Suppressor macrophage treated with lipopolysaccharide for 1 hour (primary cell): ENCODE measurements at places on chromosomes 11 and 22.
A peak's percentile ranks its signal among the peaks of the same experiment; 100 is the strongest.

DNA sequence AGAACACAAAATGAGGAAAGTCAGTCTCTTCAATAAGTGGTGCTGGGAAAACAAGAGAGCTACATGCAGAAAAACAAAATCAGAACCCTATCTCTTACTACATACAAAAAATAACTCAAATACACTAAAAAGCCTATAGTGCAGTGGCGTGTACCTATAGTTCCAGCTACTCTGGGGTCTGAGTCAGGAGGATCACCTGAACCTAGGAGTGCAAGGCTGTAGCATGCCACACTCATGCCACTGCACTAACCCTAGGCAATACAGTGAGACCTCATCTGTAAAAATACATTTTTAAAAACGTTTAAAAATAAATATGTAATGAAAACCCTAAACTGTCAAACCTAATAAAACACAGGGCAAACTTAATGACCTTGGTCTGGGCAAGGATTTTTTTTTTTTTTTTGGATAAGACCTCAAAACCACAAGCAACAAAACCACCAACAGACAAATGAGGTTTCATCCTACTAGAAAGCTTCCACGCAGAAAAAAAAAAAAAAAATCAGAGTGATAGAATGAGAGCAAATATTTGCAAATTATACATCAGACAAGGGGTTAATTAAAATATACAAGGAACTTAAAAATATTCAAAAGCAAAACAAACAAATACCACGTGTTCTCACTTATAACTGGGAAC is 35.2 kb downstream of the XKR3 start:
- no peak for DNase-seq

GRCh38 chr22:23784215-23784732 is 2.5 kb upstream of the SMARCB1 start:
- DNase-seq, result no peak

- DNase-seq, result no peak
Observed at GRCh38 chr11:34826384-34826726, 89.8 kb downstream of the APIP start.

- DNase-seq, result peak; percentile 65
Observed at GRCh38 chr11:68928136-68928880, 24.6 kb downstream of the IGHMBP2 start.

DNA sequence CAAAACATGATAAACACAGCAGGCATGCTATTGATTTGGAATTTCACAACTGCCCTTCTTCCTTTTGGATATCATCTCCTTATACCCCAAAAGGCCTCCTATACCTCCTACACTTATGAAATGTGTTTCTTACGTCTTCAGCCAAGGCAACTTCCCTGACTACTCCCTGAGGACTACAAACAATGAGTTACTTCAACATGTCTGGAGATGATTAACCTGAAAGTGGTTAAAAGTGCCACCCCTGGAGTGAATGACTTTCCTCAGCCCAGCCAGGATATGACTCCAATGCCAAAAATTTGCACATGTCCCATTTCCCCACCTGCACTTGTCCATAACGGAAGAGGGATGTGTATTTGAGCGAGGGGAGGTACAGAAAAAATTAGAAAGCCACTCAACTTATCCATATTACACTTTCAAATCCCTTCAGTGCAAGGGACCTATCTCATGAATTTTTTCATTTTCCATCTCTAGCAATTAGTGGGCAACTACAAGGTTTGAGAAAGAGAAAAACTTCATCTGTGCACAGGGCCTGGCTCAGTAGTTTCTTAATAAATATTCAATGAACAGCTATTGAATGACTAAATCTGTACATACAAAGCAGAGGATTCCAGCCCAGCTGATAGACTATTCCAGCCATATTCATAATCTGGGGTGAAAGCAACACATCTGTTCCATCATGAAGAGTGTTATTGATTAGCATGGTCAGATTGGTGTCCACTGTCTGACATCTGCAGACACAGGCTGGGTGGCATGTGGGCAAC is 36.8 kb downstream of the KIRREL3 start:
- no peak for DNase-seq

DNA sequence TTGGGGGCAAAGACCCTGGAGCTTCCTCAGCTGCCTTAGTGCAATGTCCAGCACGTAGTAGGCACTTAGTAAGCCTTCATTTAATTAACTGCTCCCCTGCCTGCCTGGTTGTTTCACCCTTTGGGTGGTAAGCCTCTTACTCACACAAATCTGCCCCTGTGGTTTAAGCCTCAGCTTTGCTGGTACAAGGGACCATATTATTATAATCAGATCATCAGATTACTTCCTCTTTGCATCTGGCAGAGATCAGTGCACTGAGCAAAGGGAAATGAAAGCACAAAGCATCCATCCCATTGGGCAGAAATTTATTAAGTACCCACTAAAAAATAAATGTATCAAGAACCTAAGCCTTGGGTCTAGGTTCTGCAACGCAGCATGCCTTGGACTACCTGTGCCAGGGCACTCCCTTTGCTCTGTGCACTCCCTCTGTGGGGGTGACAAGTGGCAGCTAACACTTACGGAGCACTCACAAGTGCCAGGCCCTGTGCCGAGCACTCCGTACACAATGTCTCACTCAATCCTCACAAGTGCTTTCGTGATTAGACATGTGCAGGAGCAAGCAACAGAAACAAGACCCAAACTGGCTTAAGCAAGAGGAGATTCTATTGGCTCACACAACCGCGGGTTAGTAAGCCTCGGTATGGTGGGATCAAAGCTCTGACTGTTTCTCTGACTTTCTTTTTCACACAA is 34.9 kb upstream of the DAGLA start:
- DNase-seq, result peak; percentile 27

- no peak for DNase-seq
Observed at GRCh38 chr11:36948460-36949127, 350.6 kb upstream of the RAG2 start.

- no peak for DNase-seq
Observed at GRCh38 chr11:130909650-130910049, 6.6 kb downstream of the SNX19 start.

DNA sequence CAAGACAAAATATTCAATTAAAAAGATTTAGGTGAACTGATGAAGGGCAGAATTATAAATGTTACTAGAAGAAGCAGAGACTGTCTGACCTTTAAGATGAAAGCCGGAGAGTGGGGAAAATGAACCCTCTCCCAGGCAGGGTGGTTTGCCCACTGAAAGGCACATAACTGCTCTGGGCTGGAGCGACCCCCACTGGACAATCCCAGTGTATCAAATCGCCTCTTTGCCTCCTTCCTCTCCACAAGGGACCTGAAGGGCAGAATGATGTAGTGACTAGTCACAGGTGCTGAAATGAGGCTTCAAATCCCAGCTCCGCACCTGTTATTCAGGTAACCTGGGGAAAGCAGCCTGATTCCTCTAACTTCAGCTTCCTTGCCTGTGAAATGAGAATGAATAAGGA is 69.0 kb downstream of the EFCAB6 start:
- peak; percentile 23 for DNase-seq

GRCh38 chr22:49763696-49764095 is 64.0 kb downstream of the BRD1 start:
- DNase-seq, result no peak

GRCh38 chr22:37187891-37188761 is at the start of gene C1QTNF6:
Gene C1QTNF6, minus strand, starts transcription at chr22:37188247. Its CDS starts 34 bp downstream, at chr22:37188213.
- DNase-seq, result no peak

DNA sequence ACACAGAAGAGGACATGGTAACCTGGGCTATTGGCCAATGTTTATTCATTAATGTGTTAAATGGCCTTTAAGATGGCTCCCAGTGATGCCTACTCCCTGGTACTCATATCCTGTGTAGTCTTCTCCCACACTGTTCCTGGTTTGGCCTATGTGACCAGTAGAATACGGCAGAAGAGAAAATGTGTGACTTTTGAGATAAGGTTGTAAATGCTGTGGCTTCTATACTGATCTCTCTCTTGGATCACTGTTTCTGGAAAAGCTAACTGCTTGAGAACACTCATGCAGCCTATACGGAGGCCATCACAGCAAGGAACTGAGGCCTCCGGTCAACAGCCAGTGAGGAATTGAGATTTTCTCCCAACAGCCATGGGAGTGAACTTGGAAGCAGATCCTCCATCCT is 24.1 kb downstream of the MAML2 start:
- no peak for DNase-seq

DNA sequence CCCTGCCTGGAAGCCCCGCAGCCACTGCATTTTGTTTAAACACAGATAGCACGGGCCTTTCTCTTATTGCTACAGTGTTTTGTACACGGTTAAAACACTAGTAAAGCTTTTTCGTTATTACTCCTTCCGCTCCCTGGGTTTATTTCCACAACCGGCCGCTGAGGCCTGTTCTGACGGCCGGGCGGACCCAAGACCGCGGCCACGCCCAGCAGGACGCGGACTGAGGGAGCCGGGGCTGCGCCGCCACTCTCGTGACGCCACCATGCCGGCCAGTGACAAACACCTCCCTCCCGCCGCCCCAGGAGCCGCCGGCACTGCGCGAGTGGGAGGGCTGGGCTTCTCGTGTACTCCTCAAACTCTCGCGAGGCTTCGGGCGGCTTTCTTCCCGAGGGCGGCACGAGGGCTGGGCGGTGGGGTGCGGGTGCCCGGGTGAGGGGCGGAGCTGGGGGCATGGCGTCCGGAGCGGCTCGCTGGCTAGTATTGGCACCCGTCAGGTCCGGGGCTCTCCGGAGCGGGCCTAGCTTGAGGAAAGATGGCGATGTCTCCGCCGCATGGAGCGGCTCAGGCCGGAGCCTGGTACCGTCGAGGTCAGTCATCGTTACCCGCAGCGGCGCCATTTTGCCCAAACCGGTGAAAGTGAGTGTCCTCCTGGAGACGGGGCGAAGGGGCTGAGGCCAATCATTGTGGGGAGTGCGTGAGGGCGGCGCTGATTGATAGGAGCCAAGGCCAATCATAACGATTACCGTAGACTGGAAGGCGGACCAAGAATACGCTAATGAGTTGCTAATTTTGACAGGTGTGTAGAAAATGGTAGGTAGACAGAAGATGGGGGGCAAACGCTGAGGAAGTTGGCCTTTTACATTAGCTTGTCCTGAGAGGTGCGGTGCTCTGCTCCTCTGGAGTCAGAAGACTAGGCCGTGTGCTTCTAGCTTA is at the start of gene SMDT1:
Gene SMDT1 (plus strand): TSS at position 382 of the 933 bp plus-strand sequence. CDS start 69 bp downstream, at position 451.
- peak; percentile 100 for DNase-seq

DNA sequence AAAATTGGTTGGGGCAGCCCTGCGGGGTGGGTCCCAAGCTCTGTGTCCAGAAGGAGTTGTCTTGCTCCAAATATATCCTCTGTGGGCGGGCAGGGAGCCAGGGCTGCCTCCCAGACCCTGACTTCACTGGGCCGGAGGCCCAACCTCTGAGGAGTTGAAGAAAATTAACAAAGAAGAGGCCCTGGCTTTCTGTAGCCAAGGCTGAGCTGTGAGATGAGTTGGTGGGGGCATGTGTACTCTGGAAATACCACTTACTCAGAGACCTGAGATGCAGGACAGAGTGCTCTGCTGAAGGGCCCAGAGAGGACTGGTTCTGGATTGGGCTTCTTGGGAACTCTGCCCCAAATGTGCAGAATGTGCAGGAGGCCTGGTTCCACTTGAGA is 96.3 kb downstream of the SWAP70 start:
- peak; percentile 34 for DNase-seq

DNA sequence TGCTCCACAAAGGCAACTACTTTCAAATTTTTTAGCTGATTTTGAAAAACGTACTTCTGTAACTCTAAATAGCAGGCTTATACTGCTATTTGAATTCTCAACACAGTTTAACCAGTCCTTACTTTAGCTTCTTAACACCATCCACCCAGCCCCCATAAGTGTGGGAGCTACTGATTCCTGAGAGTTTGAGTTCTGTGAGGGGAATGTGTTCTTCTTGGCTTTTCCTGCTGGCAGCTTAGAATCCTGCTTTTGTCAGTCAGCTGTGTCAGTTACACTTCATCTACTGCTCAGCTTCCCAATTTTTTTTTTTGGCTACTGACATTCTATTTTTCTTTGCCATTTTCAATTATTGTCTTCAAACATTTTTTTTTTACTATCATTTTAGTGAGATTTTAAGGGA is 440.4 kb downstream of the INSC start:
- no peak for DNase-seq

DNA sequence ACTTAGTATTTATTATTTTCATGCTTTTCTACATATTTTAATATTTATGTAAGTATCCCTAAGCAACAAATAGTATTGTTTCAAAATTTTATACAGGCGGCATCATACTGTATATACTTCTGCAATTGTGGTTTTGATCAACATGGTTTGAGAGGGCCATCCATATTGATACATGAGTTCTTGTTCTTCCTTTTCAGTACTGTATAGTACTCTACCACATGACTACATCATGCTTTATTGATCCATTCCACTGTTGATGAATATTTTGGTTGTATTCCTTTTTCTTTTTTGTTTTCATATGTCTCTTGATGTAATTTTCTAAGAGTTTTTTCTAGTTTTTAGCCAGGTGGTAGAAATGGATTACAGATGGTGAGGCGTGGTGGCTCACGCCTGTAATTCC is 40.1 kb downstream of the SLC35F2 start:
- DNase-seq, result no peak

DNA sequence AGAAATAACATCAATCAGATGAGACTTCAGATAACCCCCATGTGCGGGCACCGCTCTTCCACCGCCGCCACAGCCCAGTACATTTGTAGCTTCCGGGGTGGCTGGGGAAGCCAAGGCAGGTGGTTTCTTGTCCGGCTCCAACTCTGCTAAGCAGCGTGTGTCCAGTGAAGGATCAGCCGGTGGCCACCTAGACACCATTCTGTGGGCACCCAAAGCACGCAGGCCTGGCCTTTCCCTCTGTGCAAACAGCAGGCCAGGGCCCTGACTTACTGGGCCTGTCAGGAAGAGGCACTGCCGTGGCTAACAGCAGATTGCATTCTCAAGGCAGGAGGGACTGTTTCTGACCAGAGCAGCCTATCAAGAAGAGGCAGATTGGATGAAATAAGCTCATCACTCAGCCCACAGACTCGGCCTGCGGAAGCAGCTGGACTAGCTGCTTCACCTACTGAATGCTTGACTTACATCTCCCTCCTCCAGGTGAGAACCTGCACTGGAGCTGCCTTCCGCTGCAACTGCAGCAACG is 74.8 kb downstream of the ETS1 start:
- DNase-seq, result no peak

DNA sequence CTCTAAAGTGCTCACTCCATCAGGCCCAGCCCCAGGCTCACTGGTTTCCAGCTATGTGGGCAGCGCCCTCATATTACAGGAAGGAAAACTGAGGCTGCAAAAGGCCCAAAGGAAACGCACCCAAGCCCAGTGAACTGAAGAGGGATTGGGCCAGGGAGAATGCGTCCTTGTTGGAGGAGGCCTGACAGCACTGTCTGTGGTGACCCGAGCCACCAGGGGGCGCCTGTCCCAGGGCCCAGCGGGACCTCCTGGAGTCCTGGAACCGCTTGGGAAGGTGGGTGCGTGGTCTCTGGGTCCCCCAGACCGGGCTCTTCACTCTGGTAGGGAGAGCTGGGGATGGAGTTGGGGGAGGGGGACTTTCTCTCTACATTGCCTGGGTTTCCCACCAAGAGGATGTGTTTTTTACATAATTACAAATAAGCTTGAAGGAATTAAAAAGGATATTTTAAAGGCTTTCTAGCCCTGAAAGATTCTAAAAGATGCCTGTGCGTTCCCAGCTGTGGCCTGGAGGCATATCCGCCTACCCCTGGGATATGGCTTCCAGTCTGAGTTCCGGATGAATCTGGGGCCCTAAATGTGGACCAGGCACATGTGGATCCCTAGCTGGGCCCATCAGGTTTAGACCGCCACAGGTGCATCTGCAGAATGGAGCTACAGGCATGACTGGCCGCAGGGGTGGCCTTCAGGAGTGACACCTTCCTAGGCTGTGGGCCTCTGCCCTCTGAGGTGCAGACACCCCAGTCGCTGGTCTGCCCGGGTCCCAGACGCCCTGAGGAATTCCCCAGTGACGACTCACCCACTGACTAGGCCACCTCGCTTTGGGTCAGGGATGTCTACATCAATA is 4.2 kb downstream of the SPI1 start:
- peak; percentile 95 for DNase-seq

GRCh38 chr11:293271-293851 is 4.4 kb downstream of the PGGHG start:
- no peak for DNase-seq

GRCh38 chr11:68763181-68763721 is 11.9 kb upstream of the TESMIN start:
- no peak for DNase-seq
